ENCODE measurements at places on chromosomes 11 and 22.
A peak's percentile ranks its signal among the peaks of the same experiment; 100 is the strongest.

DNA sequence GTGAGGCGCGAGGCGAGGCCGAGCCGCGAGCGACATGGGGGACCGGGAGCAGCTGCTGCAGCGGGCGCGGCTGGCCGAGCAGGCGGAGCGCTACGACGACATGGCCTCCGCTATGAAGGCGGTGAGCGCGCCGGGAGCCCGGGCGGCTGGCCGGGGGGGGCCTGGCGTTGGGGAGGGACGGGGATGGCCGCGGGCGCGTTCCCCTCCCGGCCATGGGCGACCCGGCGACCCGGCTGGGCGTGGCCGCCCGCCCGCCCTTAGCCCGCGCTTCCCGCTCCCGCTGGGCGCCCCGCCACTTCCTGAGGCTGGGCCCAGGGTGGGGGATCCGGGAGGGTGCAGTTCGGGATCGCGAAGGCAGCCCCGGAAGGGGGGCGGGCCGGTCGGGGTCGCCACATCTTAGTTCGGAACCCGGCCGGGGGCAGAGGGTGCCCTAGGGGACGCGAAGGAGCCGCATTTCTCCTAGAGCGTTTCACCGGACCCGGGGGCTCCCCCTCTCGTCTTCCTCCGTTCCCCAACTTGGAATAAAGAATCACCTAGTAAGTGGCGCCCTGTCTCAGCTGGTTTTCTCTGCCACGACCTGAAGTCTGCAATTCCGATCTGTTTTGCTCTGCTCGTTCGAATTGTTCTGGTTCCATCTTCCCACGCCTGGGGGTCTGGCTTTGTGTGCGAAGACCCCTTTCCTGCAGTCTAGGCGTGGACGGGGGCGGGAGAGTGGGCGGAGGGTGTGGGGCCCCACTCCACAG, 536 bp downstream of the YWHAH start:
- no peak for DNase-seq

DNA sequence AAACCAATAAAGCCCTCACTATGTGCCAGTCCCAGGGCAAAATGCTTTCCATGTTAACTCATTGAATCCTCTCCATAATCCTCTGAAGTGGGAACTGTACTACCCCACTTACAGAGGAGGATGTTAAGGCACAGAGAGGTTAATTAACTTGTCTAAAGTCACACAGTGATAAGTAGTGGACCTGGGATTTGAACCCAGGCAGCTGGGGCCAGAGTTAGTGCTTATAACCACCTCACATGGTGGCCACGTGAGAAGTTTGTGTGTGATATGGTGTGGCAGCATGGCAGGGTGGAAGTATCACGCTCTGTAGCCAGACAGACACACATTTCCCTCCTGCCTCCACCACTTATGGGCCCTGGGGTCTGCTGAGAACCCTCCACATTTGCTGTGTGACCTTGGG, 16.5 kb downstream of the PARVG start:
- no peak for DNase-seq

GRCh38 chr22:49849161-49850020, 4.3 kb upstream of the ZBED4 start:
- DNase-seq, result no peak

- DNase-seq, result no peak
Measured at GRCh38 chr11:114563077-114563476, 3.4 kb upstream of the NXPE1 start.

- DNase-seq, result peak; percentile 46
Measured at GRCh38 chr22:19818324-19819207, 36.1 kb downstream of the GNB1L start.

DNA sequence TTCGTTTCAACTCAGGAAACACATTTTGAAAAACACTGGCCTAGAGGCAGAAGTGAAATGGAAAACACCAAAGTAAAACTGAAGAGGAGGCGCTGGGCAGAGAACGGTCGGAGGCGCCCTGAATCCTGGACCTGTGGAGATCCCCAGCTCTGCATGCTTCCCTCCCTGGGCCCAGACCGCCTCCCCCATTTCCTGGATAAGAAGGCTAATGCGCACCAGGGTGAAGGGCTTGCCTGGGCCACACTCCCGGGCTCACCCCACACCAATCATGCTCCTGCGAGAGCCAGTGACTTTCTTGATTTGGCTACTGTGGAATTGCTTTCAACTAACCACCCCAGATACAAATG, 167.1 kb downstream of the CRYBB2 start:
- DNase-seq, result no peak

DNA sequence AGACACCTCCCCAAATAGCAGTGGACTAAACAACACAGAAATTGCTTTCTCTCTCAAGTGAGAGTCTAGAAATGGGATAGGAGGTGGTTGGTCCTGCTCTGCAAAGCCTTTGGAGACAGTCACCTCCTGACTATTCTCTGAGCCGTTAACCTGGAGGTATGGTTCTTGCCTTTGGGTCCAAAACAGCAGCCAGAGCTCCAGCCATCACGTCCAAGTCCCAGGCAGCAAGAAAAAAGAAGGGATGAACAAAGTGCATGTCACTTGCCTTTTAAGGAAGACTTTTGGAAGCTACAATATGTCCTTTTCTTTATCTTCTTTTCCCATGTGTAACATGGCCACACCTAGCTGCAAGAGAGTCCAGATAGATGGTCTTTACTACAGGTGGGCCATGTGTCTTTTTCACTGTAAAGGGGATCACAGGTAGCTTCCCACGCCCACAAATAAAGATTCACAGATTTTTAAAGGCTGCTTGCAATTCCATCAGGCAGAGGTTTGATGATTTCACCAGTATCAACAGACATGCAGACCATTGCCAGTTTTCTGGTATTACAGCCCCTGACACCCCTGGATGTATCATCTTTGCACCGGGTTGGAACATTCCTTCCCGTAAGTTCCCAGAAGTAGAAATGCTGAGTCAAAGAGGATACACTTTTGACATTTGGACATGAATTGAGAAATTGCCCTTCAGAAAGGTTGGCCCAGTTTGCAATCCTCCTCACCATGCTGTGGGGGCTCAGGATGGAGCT, 66.0 kb downstream of the MYEOV start:
- DNase-seq, result peak; percentile 16

GRCh38 chr22:41603873-41604332, 14.3 kb upstream of the PMM1 start:
- DNase-seq, result no peak

- peak; percentile 83 for DNase-seq
Measured at GRCh38 chr11:15327786-15328231, 213.1 kb downstream of the INSC start.

GRCh38 chr11:12684816-12685215, 10.6 kb downstream of the TEAD1 start:
- DNase-seq, result no peak

- DNase-seq, result no peak
Measured at GRCh38 chr11:5081405-5081804, 12.0 kb downstream of the OR52E1 start.

DNA sequence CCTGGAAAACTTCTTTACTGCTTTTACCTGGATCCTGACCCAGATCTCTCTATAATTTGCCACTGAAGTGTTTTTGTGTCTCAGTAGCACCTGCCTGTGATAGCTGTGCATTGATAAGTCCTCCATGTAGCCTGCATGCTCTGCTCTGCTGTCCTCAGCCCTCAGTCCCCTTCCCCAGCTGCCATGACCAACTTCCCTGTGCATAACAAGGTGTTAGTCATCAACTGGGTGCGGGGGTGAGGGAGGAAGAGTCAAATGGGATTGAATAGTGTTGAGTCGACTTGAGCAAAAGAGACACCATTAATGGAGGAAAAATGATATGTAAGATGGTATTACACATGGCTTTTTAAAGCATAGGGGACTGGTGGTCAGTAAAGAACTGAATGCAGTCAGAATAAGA, 92.2 kb upstream of the PLET1 start:
- DNase-seq, result no peak

DNA sequence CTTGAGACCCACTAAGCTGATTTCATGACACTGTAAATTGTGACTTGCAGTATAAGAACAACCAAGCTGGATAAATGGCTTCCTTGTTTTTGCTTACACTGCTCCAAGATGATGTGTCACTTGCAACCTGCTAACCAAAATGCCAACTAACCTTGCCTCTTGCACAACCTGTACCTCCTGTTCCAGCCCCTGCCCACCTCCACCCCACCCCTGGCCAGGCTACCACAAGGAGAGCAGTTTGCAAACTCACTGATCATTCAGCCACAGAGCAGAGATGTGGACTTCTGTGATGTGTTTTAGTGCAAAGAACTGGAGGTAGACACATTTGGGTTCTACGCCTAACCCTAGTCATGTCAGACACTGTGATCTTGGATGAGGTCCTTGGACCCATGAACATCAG, 4.3 kb upstream of the APOL6 start:
- no peak for DNase-seq

- no peak for DNase-seq
Measured at GRCh38 chr11:44743959-44744557, 17.3 kb downstream of the TSPAN18 start.

- DNase-seq, result no peak
Measured at GRCh38 chr22:46732513-46732912, 5.5 kb downstream of the CERK start.

Data from ecto neural progenitor cell (in vitro differentiated cells).